ENCODE measurements at places on chromosomes 7 and 10.

DNA sequence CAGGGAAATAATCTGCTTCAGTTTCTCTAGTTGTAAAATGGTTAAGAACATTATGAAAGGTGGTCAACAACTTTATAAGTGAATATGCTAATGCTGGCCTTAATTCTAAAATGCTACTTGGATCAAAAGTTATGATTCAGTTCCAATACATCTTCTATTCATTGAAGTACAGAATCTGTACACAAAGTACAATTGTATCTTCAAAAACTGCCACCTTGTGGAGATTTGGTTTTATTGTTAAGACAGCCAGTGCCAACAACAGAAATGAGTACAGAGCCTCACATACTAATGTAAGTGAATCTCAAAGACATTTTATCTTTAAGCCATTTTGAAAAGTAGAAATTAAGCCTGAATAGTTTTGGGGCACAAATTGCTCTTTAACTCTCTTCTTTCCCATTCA, 194.0 kb downstream of the CFTR start:
- DNase-seq: peak; percentile 19

- no peak for DNase-seq
Measured at GRCh38 chr7:55078465-55079372, 59.9 kb downstream of the EGFR start.

DNA sequence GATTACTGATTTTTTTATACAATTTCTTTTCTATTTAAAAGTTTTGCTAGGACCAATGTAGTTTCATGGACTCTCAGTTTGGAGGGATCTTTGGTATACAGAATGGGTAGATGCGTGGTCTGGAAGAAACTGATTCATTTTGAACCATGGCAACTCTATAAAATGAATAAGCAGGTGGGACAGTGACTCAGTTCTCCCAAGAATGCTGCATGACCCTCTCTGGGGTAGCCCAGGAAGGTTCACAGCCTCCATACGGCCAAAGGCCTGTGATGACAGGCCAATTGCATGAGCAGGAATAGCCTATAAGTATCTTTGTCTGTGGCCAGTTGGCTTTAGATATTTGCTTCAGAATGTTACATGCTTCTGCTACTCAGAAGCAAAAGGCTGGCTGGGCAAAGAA, 113.3 kb upstream of the RSU1 start:
- DNase-seq: no peak

DNA sequence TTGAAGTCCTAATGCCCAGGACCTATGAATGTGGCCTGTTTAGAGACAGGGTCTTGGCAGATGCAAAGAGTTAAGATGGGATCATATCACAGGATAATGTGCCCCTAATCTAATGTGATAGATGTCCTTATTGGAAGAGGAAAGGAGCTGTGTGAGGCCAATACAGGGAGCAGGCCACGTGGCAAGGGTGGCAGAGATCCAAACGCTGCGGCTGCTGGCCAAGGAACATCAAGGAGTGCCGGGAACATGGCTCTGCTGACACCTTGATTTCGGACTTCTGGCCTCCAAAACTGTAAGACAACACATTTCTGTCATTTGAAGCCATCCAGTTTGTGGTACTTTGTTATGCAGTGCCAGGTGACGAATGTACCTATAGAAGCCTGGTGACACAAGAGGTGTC, 37.7 kb upstream of the EZH2 start:
- no peak for DNase-seq

GRCh38 chr7:78057571-78057970, 259.0 kb downstream of the PHTF2 start:
- DNase-seq: no peak

- no peak for DNase-seq
Measured at GRCh38 chr10:109982812-109983211, 25.0 kb upstream of the ADD3 start.

GRCh38 chr10:115046686-115047236, 46.4 kb upstream of the ATRNL1 start:
- DNase-seq: no peak

- DNase-seq: no peak
Measured at GRCh38 chr7:47652591-47652990, 70.7 kb upstream of the TNS3 start.

DNA sequence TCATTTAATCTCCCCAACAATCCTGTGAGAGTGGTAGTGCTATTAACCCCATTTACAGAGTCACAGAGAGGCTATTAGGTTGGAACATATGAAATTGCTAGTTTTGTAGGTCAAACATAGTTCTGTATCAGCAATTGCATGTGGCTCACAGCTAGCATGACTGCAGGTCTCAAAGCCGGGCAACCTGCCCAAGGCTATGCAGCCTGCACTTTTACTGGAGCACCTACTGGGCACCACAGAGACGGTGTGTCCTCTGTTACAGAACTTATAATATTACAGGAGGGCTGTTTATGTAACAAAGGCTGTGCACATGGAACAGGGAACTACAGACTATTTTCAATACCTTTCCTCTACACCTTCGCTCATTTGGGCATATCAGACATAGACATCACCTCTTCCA, 355.8 kb downstream of the RPS24 start:
- DNase-seq: no peak

DNA sequence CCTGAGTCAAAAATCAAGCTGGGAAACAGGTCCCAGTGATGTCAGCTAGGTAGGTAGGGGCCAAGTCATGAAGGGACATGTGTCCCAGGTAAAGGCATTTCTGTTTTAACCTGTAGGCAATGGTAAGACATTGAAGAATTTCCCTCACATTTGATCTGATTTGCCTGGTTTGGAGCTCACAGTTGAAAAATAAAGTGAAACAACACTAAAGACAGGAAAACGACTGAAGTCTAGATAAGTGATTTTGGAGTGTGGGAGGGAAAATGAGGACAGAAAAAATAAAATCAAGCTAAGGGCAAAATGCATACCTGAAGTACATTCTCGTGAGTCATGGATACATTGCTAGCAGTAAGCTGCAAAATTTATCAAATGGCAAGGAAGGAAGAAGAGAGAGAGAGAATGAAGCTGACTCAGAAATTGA, 169.9 kb downstream of the SKIDA1 start:
- no peak for DNase-seq

GRCh38 chr7:157622408-157623205, 285.8 kb downstream of the DNAJB6 start:
- peak; percentile 65 for DNase-seq

- DNase-seq: no peak
Measured at GRCh38 chr7:151937286-151937685, 19.0 kb upstream of the GALNTL5 start.

DNA sequence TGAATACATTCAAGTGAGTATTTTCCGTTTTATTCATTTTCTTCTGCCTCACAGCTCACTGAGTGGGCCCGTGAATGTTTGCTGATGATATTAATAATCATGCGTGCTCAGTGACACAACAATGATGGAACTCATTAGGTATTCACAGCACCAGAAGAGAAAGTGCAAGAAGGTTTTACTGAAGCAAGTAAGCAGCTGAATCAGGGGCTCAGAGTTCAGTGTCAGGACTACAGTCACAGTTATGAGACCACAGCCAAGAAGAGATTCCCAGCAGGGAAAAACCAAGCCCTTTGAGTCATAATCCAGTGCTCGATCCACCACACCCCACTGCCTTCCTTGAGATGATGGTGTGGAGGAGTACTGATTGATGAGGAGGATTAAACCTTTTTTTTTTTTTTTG, 247.4 kb downstream of the KIAA1217 start:
- DNase-seq: no peak

DNA sequence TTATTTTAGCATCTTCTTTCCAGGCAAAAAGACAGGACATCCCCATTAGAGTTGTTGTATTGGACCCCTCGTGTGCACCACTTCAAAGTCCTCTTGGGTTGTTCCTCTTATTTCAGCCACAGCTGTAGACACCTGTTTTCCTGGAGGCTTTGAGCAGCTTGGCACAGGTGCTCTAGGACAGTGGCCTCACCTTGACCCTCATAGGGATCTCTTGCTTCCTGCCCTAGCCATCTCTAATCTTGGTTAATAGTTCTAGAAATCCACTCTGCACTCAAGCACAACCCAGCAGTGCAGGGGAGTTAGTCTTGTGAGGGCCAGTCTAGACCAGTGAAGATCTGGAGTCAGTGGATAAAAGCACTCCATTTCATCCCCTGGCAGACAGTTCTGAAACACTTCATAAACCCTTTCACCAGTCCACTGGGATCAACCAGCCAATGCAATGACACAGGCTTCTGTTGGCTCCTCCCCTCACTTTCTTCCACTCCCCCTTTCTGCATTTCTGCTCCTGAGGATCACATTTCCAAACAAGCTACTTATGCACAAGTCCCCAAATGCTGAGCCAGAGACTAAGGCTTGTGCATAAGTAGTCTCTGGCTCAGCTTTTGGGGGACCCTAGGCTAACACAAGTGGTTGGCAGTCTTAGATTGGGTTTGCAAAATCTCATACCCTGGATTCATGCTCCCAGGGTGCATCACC, 131.5 kb upstream of the LAMB4 start:
- DNase-seq: no peak

DNA sequence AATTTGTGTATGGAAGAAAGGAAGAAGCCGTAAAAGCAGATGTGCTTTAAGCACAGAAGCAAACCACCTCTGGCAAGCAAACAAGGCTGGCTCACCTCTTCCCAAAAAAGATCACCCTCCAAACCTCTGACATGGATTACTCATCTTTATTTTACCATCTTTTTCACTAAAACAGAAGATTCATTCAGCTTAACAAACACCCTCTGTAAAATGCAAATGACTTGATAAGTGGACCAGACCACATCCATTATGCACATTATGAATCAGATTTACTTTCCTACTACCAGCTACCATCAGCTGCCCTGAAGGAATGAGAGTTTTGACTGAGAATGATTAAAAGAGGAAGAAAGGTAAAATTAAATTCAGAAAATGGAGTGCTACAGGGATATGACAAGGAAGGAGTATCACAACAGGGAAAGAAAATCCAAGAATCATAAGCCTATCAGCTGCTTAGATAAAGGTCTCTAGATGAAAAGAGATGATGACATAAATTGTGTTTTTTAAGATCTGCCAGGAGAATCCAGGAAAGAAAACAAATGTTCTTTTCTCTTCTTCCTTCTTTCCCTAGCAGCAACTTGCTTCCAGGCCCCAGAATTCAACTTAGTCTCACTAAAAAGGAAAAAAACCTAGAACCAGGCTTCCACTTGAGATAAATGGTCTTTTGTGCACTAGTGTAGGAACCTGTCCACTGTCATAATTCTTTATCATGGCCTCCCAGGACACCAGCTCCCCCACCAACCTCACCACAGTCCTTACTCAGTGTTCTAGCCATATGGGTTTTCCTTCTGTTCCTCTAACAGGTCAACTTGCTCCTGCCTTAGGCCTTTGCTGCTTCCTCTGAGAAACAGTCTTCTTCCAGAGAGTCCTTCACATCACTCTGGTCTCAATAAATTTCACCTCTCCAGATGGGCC, 47.4 kb downstream of the JAZF1 start:
- no peak for DNase-seq

DNA sequence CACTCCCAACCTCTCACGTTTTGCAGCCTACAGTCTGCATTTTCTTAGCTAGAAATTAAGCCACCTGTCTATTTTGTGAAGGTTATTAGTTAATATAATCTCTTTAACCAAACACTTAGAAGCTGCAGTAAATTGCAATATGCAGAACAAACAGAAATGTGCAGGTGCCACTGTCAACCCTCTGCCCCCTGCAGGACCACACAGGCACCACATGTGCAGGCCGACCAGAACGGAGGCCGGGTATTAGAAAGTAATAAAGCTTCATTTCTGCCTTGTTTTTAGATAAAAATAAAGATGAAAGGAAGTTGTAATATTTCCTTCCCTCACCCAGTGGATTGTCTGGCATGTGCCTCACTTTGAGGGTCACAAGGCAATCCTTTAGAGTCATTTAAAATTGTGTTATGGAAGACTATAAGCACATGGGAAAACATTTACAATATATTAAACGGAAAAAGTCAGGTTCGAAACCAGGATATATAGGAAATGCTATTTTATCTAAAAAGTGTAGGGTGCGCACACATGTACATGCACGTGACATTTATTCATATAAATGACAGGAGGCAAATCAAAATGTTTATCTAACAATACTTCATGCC, 158.2 kb downstream of the ARHGAP12 start:
- peak; percentile 45 for DNase-seq

DNA sequence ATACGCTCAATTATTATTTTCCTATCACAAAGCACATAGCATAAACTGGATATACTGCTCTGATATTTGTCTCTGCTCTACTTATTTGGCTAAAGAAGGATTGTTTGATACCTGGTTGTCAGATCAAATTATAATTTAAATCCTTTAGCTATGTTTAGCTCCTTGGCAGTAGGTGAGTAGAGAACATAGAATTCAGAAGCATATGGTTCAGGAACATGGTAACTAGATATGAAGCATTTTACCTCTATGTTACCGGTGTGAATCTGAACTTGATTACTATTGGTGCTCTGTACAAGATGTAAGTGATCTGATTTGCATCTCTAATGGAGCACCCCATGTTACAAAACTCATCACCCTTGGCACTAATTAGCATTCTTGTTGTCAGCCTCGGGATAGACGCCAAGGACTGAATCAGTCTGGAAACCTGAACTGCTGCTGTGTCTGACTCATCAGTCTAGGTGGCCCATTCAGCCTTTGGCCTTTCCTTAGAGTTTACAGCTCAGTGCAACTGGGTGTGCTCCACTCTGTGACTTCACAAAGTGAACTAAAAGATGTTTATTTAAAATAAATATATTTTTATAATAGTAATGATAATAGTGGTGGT, 12.3 kb upstream of the MYPN start:
- no peak for DNase-seq

GRCh38 chr7:151384776-151385625, 24.8 kb downstream of the WDR86 start:
- DNase-seq: no peak

GRCh38 chr10:119418362-119418761, 124.2 kb downstream of the RGS10 start:
- no peak for DNase-seq

DNA sequence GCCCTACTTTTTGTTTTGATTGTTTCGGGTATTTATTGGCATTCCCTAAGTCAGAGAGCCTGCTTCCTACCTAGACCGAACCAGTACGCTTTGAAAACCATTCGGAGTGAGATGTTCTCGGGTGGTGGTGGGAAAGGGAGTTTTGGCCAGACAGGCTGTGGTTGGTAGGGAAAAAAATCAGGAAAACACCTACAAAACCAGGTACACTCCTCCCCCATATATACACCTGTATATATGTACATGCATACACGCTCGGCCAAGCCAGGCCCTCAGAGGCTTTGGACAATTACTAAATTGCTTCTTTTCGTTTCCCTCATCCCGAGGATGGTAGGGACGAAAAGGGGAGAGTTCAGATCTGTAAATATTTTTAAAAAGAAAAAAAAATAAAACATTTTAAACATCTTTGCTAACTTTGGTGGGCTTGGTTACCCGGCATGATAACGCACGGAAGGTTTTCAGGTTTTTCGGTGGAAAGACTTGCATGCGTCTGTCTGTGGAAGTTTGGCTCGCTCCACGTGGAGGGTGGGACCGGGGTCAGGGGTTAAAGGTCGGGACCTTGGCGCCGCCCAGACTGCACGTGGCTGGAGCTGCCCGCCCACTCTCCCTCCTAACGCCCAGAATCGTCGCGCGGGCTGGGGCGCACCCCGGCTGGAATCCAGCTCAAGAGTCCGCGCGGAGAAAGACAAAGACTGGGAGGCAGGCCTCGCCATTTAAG, 2.5 kb downstream of the HMX2 start:
- no peak for DNase-seq
